ENCODE measurements at places on chromosomes 16 and 17.

DNA sequence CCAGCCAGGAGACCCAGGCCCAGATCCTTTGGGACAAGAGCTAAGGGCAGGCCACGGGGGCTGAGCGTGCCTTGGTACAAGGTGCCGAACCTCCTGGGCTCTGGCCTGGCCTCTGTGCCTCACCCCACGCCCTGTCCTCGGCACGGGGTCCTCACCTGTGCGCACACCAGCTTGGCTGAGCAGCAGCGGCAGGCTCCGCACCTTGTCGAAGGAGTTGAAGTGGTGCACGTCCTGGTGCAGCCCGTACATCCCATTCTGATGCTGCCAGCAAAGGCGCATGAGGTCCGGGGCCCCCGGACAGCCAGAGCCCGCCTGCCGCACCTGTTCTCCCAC lies 5.3 kb downstream of the SGSH start:
- DNase-seq: no peak

DNA sequence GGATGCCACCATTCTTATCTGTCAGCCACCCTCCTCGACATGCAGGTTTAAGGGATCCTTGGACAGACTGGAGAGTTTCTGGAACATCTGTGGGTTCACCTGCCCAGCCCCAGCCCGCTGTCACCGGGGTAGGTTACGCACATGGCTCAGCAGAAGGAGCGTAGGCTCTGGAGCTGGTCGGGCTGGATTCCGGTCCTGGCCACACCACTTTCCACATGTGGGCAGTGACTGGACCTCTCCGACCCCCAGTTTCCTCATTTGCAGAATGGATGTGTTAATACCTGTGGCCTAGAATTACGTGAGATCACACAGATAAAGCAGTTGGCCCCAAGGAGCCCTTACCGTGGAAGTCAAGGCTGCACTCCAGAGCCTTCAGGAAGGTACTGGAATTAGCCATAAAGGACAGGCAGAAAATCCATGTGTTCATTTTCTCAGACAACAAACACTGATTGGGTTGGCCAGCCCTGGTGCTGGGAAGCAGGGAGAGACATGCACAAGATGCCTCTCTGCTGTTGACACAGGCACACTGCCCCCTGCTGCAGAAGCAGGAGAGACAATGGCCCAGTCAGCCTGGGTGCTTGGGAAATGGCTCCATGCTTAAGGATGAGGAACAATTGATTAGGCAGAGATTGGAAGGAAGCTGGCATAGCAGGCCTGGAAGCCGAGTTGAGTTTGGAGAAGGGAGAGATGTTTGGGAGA lies 58.8 kb downstream of the SF3B3 start:
- DNase-seq: no peak

DNA sequence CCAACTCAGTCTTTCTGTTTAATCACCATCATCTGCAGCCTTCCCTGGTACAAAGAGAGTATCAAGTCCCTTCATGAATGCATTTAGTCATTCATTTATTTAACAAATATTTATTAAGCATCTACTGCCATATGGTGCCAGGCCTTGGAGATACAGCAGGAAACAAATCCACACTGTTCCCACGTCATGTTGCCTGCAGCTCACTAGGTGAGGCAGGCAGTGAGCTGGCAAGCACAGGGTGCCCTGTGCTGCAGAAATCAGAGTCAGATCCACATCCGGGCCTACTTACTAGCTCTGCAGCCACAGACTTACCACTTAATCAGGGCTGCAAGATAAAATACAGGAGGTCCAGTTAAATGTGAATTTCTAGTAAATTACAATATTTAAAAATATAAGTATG lies 38.5 kb upstream of the CES5A start:
- DNase-seq: no peak

DNA sequence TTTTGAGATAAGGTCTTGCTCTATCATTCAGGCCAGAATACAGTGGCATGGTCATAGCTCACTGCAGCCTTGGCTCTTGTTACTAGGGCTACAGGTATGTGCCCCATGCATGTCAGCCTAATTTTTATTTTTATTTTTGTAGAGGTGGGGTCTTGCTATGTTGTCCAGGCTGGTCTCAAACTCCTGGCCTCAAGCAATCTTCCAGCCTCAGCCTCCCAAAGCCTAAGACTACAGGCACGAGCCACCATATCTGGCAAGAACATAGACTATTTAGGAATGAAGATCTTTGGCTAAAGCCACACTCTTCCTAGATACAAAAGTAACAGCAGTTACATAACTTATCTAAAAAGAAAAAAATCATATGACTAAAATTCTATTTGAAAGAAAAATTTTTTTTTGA lies 15.6 kb upstream of the DDX19A start:
- no peak for DNase-seq

- no peak for DNase-seq
Measured at GRCh38 chr16:27963471-27963965, 100.0 kb downstream of the GSG1L start.

DNA sequence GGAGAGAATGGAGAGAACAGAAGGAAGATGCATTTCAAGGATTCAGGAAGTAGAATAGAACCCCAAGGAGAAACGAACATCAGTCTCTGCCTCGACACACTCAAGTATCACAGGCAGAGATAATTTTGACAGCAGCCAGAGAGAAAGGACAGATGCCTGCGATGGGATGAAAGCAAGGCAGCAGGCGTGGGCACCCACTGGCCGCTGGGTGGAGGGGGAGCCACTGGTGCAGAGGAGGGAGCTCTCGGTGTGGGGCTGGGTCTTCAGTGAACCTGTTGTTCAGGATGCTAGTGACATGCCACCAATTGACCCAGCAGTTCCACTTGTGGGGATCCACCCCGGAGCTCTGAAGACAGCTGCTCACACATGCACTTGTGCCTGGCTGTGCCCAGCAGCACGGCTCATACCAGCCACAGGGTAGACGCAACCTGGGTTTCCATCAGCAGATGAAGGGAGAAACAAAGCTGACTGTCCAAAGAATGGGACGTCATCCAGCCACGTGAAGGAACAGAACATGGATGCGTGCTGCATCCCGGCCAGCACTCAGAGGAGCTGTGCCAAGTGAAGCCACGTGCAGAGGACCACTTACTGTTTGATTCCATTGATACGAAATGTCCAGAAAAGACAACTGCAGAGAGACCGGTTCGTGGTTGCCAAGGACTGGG lies 127.0 kb downstream of the BANP start:
- no peak for DNase-seq

GRCh38 chr17:321386-321941 lies 31.1 kb downstream of the RPH3AL start:
- no peak for DNase-seq

DNA sequence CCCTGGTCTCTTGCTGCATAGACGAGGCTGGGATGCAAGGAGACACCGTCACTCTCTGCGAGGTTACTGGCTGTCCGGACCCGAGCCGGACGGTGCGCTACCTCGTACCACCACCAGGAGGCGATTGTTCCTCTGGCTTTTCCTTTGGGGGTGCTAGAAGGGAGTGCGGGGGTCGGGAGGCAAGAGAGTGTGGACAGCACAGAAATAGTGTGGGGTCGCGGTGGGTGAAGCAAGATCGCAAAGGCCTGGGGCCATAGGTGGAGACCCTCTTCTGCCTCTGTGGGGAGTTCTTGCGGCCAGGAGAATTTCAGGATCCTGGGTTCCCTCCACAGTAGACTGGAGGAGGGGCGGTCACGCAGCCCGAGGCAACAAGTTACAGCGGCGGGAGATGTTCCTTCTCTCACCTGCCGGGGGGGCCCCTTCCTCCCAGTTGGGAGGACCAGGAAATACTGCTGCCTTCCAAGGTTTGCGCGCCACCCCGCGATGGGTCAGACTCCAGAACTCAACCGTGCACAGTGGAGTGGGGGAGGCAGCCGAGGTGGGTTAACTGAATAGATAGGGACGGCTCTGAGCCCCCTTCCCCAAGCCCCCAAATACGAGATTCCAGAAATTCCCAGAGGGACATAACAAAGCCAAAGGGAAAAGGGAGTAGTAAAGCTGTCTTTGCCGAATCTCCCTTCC lies 6.9 kb downstream of the PHOSPHO1 start:
- peak; percentile 49 for DNase-seq

DNA sequence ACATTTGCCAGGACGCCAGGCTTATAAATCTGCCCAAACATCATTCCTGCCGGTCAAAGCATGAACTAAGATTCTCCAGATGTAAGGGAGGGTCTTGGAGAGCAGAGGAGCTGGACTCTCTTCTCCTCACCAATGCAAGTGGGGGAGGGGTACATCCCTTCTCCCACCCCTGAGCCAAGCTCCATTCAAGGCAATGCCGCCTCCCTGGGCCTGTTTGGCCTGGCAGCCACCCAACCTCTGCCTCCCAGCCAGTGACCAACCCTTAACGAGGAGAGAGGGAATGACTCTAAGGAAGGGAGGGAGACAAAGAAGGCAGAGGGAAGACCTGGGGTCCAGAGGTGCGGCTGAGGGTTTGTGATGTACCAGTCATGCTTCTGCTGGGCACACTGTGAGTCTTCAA lies 13.8 kb downstream of the C17orf50 start:
- no peak for DNase-seq

- no peak for DNase-seq
Measured at GRCh38 chr16:82133798-82134197, 36.2 kb downstream of the MPHOSPH6 start.

DNA sequence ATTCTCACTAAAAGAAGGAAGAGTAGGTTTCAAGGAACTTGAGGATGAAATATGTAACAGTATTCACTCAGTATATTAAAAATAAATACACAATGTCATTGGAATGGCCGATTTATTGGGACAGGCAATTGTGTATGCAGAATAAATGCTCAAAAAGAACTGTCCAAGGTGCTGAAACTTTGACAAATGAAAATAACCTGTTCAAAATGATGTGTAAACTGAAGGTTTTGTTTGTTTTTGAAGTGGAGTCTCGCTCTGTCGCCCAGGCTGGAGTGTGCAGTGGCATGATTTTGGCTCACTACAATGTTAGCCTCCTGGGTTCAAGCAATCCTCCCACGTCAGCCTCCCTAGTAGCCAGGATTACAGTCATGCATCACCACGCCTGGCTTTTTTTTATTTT lies 318.7 kb upstream of the RBFOX1 start:
- DNase-seq: no peak

- no peak for DNase-seq
Measured at GRCh38 chr16:82761236-82761635, 134.5 kb downstream of the CDH13 start.

GRCh38 chr16:55503726-55504550 lies 4.9 kb upstream of the LPCAT2 start:
- no peak for DNase-seq

- no peak for DNase-seq
Measured at GRCh38 chr17:33942414-33942813, 312.7 kb upstream of the CCL2 start.

GRCh38 chr17:49315551-49316257 lies 46.3 kb downstream of the ZNF652 start:
- peak; percentile 82 for DNase-seq

GRCh38 chr17:57706761-57707160 lies 38.3 kb downstream of the CCDC182 start:
- no peak for DNase-seq

GRCh38 chr17:46010597-46011186 lies 11.6 kb downstream of the STH start:
- DNase-seq: no peak

GRCh38 chr17:68048996-68049395 lies 13.5 kb downstream of the KPNA2 start:
- DNase-seq: no peak

DNA sequence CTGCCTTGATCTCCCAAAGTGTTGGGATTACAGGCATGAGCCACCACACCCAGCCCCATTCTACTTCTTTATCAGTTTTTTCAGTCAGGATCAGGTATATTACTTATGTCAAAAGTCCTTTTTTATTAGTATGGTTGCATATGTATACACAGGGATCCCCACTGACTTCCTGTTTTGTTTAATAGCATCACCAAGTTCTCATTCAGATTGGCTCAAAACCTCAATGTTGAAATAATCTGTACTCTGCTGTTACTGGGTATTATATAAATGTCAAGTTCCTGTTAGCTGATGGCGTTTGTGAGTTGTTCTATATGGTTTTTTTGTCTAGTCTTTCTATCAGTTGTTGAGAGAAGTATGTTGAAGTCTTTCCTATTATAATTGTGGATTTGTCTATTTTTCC lies 168.5 kb downstream of the BCAS3 start:
- no peak for DNase-seq

DNA sequence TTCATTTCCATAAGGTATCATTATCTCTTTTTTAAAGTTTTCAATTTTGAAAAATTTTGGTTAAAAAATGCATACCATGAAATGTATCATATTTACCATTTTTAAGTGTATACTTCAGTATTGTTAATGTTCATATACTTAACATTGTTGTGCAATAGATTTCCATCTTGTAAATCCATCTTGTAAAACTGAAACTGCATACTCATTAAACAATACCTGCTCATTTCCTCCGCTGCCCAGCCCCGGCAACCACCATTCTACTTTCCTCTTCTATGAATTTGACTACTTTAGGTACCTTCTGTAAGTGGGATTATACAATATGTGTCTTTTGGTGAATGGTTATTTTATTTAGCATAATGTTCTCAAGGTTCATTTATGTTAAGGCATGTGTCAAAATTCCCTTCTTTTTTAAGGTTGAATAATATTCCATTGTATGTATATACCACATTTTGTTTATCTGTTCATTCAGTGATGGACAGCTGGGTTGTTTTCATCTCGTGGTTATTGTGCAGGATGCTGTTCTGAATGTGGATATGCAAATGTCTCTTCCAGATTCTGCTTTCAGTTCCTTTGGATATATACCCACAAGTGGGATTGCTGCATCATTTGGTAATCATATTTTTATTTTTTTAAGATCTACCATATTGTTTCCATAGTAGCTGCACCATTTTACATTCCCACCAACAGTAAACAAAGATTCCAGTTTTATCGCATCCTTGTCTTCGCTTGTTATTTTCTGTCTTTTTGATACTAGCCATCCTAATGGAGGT lies 6.7 kb downstream of the CCL2 start:
- DNase-seq: no peak

- no peak for DNase-seq
Measured at GRCh38 chr17:7710301-7710700, 5.3 kb downstream of the EFNB3 start.

DNA sequence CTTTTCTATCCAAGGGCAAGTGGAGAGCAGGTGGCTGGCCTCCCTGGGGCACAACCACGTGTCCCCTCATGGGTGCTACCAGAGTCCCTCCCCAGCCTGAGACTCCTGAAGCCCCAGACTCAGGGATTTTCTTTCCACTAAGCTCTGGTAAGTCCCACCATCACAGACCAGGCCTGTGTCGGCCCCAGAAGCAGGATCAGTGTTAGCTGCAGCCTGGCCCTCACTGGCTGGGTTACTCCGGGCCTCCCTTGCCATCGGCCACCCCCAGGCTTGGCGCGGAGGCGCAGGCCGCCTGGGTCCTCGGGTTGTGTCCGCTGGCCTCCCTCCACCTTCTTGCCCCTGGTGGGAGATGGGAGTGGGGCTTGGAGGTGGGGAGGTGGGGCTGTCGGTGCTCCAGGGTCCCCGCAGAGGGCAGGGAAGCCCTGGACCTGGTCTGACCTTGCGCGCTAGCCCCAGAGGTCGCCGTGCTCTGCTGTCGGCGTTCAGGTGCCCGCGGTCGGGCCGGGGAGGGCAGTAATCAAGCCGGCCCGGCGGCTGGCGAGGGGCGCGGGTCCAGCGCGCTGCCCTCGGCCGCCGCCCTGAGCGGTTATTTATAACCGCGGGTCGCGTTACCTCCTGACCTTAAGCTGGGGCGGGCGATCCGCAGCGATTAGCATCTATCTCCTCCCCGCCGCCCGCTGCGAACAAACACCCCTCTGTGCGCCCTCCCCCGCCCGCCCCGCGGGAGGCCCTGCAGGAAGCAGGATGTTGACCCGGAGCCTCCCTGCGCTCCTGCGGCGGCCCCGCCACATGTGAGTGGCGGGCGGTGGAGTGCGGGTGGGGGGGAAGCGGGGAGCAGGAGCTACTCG lies 78.1 kb upstream of the TOB1 start:
- DNase-seq: peak; percentile 70

All from activated CD4-positive, alpha-beta T cell treated with anti-CD3 and anti-CD28 coated beads for 4 hours (primary cell).